NCI-H2171 (cell line): ENCODE measurements at places on chromosomes 4 and X.

- no peak for DNase-seq
Observed at GRCh38 chr4:175297965-175298565, 379.9 kb downstream of the ADAM29 start.

GRCh38 chrX:131951166-131951565, 71.9 kb upstream of the STK26 start:
- DNase-seq, result no peak

DNA sequence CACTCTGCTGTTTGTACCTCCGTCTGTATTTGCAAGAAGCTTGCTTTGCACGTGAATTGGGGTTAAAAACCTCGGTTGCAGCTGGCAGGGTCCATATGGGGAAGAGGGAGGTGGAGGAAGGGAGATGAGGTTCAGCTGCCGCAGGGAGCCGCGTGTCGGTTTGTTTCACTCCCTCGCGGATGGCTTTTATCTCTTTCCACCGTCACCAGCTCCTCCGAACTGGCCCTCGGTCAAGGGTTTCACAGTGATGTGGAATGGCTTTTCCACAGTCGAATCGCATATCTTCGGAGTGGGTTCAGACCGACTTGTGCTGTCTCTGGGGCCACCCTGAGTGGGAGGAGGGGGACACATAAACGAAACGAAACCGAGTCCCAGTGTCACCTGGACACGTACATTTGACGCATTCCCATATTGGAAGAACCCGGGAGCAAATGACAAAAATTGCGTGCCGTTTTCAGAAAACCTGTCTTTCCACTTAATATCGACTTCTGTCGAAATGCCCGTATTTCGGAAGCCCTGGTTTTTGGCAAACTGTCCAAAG, 929 bp downstream of the ZBTB33 start:
- DNase-seq, result no peak

DNA sequence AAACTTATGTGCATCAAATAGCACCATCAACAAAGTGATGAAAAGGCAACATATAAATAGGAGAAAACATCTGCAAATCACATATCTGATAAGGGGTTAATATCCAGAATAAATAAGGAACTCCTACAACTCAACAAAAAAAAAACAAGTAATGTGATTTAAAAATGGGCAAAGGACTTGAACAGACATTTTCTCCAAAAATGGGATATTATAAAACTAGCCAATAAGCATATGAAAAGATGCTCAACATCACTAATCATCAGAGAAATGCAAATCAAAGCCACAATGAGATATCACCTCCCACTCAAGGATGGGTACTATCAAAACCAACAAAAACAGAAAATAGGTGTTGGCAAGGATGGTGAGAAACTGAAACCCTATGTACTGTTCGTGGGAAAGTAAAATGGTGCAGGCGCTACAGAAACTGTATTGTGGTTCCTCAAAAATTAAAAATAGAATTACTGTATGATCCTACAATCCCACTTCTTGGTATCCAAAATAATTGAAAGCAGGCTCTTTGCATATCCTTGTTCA, 2.4 kb downstream of the DNAJB14 start:
- no peak for DNase-seq

DNA sequence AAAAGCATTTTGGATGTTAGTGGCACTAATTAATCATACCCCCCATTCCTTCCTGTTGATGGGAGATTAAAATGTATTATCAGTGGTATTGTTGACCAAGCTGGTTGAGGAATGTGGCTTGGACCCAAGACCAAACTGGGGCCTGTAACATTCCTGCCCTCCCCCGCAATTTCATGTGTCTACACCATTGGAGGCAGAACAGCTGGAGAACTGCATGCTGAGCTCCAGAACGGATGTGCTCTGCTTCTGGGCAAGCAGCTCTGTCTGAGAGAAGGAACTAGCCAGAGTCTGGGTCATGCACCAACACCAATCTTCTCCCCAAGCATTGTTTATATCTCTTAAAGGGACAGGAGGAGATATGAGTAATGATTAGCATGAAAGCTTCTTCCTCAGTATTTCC, 185.5 kb downstream of the CEP135 start:
- DNase-seq, result no peak

DNA sequence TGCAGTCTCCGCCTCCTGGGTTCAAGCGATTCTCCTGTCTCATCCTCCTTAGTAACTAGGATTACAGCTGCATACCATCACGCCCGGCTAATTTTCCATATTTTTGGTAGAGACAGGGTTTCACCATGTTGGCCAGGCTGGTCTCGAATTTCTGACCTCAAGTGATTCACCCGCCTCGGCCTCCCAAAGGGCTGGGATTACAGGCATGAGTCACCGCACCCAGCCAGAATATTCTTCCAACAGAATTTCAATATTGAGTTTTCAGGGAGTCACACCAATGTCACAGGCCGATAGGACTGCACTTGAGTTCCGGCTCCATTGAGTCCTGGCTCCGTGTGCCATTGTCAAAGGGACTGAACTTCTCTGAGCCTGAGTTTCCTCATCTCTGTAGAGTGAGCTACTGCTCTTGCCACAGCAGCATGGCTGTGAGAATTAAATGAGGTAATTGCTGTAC, 82.9 kb downstream of the CLCN4 start:
- DNase-seq, result no peak

GRCh38 chr4:151043803-151044515, 28.9 kb upstream of the LRBA start:
- DNase-seq, result no peak

GRCh38 chr4:96145601-96146000, 305.7 kb downstream of the PDHA2 start:
- DNase-seq, result no peak

DNA sequence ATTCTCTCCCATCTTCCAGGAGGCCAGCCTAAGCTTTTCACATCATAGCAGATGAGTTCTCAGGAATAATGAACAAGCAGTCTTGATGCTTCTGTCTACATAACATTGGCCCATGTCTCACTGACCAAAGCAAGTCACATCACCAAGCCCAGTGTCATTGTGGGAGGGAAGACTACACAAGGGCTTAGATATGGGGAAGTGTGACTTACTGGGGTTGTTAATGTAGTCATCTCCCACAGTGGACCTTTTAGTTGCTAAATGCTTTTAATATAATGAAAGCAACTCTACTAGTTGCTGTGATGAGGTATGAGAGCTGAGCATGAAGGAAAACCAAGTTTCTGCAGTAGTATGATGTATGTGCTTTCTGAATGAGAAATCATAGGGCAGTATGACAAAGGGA, 40.5 kb downstream of the TSPAN7 start:
- no peak for DNase-seq

DNA sequence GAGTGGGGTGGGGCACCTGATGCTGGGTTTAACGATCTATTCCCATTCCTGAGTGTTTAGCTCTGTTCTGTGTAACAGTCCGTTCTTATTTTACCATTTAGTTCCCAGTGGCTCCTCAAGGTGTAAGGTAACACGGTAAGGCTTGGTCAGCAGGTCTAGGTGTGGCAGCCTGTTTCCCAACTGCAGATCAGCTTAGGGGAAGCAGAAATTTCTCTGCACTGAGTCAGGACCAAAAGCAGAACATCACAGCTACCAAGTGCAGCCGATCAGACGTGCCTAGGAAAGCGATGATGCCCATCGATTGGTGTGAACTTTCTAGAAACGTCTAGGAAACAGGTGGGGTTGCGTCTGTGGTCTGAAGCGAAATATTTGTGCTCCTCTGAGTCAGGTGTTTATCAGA, 240.1 kb downstream of the STIM2 start:
- DNase-seq, result no peak

- no peak for DNase-seq
Observed at GRCh38 chr4:120432301-120432860, 365.7 kb upstream of the MAD2L1 start.

DNA sequence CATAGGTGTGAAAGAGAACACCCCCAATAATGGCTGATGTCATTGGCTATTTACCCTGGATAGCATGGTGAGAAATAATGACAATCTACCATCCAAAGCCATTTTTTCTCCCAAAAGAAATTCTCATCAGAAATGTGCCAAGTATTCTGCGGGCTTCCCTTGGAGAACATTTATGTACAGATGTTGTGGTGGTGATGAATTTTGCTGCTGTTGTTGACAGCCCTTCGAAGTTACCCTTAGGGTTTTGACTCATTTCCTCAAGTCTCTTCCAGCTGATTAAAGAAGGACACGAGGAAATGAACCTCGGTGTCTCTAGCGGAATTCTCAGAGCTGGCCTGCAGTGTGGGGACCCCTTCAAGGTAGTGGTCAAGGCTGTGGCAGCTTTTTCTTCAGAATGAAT, 3.4 kb downstream of the KIT start:
- no peak for DNase-seq

GRCh38 chr4:157072002-157072401, 3.9 kb upstream of the GLRB start:
- no peak for DNase-seq

DNA sequence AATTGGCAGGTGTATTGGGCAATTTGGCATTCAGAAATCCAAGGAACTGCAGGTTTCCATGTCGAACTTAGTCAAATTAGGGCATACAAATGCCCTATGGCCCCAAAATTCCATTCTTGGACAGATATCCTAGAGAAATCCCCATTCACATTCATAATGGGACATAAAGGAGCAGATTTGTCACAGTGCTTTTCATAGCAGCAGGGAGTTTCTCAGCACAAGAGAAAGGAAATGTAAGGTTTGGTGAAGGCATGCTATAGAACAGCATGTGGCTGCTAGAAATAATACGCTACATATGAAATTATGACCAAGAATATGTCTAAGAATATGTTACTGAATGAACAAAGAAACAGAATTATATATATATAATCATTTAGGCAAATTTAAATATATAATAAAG, 437.5 kb upstream of the BOD1L1 start:
- no peak for DNase-seq

GRCh38 chr4:52172166-52172565, 121.1 kb downstream of the SPATA18 start:
- DNase-seq, result no peak

GRCh38 chrX:85378461-85378860, 1.0 kb downstream of the POF1B start:
- DNase-seq, result no peak

GRCh38 chr4:183099537-183100297, 660 bp downstream of the WWC2 start:
- no peak for DNase-seq

DNA sequence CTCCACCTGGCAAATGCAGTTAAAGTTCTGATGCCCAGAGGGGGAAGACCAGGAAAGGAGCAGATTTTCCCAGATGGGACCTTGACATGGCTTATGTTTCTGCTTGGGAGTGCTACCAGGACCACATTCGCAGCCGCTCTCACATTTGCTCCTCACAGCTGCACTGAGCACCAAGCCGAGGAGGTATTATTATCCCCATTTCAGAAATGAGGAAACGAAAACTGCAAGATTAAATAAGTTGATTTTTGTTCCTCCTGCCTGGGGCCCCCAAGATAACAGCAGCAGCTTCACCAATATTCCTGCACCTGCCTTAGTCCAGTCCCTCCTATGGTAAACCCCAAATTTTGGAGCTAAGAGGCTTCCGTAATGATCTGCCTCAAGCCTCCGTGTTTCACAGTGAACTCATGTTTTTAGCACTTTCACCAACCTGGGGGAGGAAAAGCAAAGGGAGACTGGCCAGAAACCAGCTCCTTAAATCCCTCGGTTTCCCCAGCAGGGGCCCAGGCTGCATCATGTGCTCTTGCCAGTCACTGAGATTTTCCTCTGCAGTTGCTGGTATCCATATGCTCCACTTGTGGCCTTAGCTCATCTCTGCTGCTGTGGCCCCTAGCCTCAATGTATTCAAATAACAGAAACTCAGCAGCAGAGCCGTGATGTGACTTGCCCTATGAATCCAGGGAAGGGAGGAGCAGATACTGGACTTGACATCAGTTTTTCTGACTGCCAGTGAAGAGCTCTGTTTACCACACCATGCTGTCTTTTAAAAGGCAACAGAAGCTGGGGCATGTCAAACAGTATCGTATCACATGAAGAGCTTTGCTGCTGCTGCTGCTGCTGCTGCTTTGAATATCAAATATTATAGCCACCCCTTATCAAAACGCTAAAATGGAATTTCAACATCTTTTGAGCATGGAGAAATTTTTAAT, 95.5 kb upstream of the KLHL13 start:
- DNase-seq, result no peak

DNA sequence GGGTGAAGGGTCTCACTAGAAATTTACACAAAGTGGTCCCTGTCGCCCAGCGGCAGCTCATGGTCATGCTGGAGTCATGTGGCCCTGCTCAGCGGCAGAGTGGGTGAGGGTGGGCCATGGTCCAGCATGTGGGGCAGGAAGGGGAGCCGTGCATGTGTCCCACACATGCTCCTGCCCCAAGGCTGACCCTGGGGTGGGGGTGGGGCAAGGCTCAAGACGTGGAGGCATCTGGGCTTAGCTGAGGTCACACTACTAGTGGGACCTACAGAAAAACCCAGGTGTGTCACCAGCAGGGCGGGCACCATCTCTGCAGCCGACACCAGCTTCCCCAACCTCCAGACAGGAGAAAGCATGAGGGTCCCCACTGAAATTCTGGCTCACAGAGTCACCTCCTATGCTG, 42.4 kb downstream of the EVC start:
- DNase-seq, result no peak

- DNase-seq, result no peak
Observed at GRCh38 chr4:150436598-150437370, 145.2 kb upstream of the MAB21L2 start.

DNA sequence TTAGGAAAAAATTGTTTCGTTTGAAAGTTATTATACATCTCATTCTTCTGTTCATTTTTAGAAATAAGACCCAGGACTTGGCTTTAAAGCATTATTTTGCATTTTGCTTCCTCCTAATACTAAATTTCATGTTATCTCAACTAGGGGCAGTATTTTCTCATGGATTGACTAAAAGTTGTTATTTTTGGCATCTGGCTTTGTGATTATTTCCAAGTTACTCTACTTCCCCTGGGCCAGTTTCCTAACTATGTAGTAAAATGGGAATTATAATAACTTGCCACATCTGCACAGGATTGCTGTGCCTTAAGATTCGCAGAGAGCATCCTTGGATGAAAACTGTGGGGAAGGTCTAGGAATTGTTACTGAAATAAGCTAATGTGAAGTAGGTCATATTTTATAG, 3.0 kb downstream of the RBPJ start:
- no peak for DNase-seq

GRCh38 chr4:27184508-27185155, 324.0 kb downstream of the STIM2 start:
- DNase-seq, result no peak

GRCh38 chr4:150332961-150333360, 249.0 kb upstream of the MAB21L2 start:
- no peak for DNase-seq

- no peak for DNase-seq
Observed at GRCh38 chr4:171817026-171817425, 3.8 kb downstream of the GALNTL6 start.

- DNase-seq, result no peak
Observed at GRCh38 chr4:137156807-137157206, 375.5 kb downstream of the PCDH18 start.
